ENCODE measurements at places on chromosomes 3 and 15.
A peak's percentile ranks its signal among the peaks of the same experiment; 100 is the strongest.

- DNase-seq: no peak
Measured at GRCh38 chr3:179921500-179921899, 115.2 kb downstream of the PEX5L start.

DNA sequence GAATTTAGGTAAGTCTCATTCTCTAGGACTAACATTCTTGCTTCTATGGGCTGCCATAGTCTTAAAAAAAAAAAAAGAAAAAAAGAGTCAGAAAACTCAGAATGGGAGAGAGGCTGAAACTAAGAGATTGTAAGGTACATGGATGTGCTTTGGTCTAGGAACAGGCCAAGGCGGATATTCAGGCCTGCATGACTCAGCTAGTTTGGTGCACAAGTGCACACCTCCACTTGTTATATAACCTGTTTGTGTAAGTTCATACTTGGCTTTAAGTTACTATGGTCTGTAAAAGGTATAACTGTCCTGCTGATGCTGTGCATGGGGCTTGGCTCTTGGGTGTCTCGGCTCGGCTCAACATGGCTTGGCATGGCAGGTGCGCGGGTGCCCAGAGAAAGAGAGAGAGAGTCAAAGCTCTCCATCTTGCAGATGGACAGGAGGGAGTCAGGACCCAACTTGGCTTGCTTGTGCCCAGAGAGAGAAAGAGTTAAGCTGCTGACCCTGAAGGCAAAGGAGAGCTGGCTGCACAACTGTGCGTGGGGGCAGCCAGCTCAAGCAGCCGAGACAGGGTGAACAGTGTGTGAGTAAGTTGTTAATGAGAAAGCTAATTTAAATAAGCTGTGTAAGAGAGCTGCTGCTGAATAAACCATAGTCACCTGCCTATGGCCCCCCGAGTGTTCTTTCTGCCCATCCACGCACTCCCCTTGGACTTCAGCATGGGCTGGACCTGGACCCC, 31.4 kb upstream of the CHRNB4 start:
- no peak for DNase-seq

GRCh38 chr3:182220013-182220412, 508.3 kb downstream of the SOX2 start:
- DNase-seq: no peak

- no peak for DNase-seq
Measured at GRCh38 chr3:140234256-140234655, 299.3 kb downstream of the CLSTN2 start.

GRCh38 chr3:17709236-17709810, 33.1 kb downstream of the TBC1D5 start:
- DNase-seq: no peak

DNA sequence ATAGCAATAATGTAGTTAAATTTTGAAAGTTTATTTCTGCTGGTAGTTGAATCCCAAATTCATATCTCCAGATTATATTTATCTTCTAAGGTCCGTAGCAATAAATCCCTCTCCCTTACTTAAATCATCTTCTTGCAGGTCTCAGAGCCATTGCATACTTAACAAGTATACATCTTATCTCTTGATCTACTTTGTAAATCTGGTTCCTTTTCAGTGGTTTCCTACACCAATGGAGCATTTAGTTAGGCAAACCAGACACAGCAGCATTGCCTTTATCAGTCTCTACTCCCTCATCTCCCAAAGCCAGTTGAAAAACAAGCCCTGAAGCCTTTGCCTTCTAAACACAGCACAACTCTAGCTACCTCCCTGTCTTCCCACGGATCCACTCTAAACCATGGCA, 440.9 kb downstream of the CNTN6 start:
- no peak for DNase-seq

- no peak for DNase-seq
Measured at GRCh38 chr3:22671848-22672247, 531.3 kb upstream of the UBE2E2 start.

DNA sequence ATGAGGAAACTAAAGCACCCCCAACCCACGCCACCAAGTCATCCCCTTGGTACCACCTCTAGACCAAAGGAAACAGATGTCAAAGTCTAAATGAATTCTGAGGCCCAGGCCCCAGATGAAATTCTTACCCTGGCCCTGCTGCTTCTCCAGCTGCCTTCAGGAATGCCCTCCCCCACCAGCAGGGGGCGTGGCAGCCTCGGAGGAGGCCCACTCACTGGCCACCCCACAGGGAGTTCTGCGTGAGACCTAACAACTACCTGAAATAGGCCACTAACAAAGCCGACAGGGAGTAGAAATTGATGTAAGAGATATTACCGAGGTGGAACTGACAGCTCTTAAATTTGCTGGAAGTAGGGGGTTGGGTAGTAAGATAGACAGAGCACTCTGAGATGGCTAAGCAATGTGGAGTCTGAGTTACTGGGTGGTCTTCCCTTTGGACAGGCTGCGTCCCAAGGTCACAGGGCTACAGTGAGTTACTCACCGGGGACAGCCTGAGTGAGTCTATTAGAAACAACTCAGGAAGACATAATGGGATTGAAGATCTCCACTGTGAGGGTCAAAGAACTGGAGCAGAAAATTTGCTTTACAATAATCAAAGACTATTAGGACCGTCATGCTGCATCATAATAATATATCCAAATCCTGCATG, 240.7 kb downstream of the SHOX2 start:
- DNase-seq: peak; percentile 2

GRCh38 chr3:35521196-35521595, 118.1 kb upstream of the ARPP21 start:
- DNase-seq: no peak

DNA sequence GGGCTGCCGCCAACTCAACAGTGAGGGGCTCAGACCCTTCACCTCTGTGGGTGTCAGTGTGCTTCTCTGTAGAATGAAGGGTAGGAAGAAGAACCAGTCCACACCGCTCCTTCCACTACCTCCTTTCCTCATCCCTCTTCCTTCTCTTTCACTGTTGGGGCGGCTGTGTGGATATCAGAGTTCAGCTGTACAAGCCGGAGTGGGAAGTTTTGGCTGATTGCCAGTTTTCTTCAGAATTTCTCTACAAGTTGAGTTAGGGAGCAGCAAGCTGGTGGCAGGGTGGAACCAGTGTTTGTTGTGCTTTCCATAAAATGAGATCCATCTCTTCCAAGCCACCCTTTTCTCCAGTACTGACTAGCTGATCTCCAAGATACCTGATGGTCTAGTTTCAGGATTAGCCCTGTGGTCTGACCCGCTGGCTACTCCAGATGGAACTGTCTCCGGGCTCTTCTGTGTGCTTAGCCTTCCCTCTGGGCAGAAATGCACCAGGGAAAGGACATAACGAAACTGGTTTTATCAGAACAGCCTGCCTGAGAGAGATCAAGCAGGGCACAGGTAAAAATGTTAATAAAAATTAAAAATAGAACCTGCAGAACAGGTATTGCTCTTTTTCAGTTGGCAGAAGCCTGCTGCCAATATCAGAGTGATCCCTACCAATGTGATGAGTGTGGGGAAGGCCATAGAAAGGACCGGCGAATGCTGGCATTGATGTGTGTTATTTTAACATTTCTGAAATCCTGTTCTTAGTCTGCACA, 169.9 kb upstream of the TSC22D2 start:
- DNase-seq: no peak

GRCh38 chr3:9185701-9186100, 63.7 kb downstream of the SRGAP3 start:
- no peak for DNase-seq

GRCh38 chr3:61876797-61877196, 315.4 kb downstream of the PTPRG start:
- DNase-seq: no peak

DNA sequence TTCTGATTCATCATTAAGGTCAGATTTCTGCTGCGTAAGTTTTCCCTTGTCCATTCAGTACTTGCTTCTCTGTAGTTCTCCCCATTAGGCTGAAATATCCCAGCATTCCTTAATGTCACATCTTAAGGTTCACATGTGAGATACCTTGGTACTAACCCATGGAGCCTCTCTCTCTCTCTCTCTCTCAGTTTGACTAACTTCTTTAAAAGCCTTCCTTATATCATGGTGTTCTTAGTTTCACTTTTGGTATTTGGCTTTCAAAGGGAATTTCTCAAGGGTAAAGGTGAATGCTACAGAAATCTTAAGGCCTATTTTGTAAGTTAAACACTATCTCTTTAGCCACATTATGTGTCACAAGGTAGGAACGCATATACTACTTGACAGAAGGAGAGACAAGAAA, 427.3 kb upstream of the ZNF717 start:
- DNase-seq: no peak

DNA sequence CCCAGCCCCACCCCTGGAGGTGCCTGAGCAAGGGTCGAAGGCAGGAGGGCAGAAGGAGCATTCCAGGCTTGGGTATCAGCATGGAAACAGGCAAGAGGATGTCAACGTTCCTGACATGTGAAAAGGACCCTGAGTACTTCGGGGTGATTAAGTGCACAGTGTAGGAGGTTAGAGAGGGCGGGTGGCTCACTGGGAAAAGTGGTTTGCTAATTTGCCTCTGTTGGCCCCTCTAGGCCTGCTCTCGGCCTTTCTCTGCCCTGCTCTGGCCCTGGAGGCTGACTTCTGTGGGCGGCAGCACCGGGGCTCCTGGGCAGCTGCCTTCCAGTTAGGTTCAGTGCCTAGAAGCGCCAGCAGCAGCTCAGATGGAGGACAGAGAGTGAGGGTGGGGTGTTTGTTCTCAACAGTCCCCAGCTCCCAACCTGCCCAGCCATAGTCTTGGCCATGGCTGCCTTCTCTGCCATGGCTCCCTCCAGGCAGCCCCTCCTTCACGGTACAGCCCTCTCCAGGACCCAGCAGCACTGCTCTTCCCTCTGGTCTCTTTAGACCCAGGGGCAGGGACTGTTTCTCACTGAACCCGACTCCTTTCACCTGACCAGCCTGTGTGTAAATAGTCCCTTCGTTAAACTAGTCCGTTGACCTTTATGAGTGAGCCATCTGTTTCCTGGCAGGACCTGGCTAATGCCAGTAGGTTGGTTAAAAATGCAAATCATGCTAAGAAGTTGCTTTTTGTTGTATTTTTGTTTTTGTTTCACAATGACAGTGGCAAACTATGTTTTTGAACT, 107.1 kb upstream of the TPM1 start:
- no peak for DNase-seq

DNA sequence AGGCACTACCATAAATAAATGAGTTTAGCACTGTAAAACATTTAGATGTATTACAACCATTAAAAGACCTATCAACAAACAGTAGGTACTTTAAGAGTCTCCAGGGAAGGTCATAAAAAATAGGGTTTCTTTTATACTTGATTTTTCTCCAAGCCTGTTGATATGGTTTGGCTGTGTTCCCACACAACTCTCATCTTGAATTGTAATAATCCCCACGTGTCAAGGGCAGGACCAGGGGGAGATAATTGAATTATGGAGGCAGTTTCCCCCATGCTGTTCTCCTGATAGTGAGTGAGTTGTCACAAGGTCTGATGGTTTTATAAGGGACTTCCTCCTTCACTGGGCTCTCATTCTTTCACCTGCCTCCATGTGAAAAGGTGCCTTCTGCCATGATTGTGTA, 468.9 kb upstream of the UBE2E2 start:
- DNase-seq: no peak

- no peak for DNase-seq
Measured at GRCh38 chr3:117736846-117737245, 1027.3 kb downstream of the TUSC7 start.

GRCh38 chr15:41838400-41838897, at the start of gene PLA2G4B:
Gene PLA2G4B (plus strand): TSS chr15:41838847. CDS start chr15:41838914, 67 bp downstream.
- DNase-seq: no peak

DNA sequence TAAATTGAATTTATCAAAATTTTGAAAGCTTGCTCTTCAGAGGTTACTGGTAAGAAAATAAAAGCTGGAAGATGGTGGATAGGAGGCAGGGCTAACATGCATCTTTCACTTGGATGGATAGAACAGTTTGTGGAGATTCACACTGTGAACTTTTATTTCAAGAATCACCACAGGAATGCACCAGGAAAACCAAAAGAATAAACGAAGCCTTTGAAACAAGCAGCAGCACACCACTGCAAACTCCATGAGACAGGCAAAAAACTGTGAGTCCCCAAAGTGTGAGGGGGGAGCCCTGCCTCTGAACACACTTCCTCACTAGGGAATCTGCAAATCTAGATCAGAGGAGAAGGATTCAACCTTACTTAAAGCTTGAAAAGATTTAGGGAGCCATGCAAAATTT, 122.2 kb downstream of the RTP4 start:
- DNase-seq: no peak

- peak; percentile 32 for DNase-seq
Measured at GRCh38 chr15:81286621-81287121, 37.3 kb downstream of the STARD5 start.

DNA sequence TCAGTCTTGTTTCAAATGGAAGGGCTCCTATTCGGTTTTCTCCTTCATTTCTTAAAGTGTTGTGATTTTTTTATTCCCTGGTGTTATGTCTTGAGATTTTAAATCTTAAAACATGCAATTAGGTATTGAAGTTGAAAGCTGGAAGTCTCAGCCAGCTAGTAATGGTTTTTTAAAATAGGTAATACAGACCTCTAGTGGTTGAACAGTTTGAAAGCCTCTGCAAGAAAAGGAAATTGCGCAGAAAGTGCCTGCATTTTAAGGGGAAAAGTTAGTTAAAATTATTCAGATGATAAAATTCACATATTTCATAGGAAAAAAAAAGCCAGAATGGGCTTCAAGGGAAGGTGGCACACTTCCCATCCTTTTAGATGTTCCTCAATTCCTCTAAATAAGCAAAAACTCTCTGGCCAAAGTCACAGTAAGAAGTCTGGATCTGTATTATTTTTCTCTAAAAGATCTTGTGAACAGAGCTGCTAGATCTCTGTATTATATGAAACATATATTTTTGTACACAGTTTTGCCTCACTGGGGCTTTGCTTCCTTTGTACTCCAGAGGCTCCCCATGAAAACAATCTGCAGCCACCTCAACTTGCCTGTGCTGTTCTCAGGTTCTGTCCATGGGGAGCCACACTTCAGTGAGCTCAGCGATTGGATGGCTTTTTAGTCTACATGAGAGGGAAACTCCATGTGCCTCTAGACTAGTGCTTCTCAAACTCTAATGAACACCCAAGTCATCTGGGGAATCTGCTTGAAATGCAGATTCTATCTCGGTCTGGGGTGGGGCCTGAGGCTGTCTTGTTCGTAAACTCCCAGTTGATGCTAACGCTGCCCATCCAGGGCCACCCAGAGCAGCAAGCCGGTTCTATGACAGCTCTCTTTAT, 21.5 kb downstream of the AGTR1 start:
- no peak for DNase-seq

DNA sequence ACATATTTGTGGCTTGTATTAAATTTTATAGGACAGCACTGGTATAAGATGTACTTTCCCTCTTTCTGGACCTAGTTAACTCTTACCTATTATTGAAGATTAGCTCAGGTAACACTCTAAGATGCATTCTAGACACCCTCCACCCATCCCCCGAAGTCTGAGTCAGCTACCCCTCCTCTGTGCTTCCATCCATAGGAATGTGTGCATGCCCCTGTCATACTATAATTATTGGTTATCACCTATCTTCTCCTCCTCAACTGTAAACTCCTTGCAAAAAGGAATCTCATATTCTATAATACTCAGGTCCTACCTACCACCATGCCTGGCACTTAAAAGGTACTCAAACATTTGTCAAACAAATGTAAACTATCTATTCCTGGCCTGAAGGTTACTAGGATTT, 3.0 kb downstream of the PEAK1 start:
- DNase-seq: no peak

DNA sequence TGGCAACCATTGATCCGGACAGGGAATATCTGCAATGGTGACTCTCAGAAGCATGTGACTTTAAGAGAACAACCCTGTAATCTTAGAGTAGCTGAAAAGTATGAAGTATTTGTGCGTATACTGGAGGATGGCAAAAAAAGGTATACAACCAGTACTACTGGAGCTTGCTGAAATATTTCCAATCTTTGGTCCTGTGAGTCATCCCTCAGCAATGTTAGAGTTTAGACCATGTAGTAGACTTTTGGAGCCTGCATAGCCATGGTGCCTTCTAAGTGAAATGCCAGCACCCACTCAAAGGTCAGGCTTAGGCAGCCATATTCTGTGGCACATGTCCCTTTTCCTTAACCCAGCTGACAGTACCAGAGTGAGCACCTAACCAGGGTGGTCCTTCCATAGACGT, 429.4 kb downstream of the NTRK3 start:
- no peak for DNase-seq

Measured in activated CD4-positive, alpha-beta T cell treated with anti-CD3 and anti-CD28 coated beads for 4 hours (primary cell).